ENCODE measurements at places on chromosomes 3 and 15.

DNA sequence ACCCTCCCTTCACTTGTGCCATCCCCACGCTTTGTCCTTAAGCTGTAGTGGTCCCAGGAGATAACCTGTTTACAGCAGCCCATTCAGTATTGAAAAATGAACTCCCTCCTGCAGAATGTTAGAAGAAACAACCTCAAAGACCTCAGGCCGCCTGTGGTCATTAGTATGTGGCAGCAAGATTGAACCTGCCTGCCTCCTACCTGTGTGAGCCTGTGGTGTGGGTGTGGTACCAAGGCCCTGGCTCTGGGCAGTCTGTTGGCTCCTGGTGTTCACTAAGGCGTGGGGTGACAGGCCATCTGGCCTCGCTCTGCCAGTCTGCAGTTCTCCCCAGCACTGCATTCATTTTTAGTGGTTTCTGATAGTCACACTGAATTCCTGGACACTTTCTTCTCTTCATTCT lies 21.0 kb downstream of the LSM3 start:
- DNase-seq: no peak

DNA sequence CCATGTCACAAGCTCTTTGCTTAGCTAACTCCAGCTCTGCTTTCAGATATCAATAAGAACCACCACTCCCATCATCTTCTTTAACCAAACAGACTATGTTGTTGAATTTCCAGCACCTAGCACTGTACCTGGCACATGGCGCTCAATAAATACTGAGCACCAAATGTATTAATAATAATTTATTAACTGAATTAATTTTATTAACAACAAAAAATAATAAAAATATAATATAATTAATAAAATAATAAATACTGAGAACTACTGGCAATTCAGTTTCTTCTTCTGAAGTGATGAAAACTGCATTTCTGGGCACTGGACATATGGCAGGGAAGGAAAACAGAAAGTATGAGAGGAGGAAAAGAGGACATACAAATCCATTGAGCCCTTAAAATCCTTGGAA lies 263.9 kb downstream of the ZMAT3 start:
- no peak for DNase-seq

DNA sequence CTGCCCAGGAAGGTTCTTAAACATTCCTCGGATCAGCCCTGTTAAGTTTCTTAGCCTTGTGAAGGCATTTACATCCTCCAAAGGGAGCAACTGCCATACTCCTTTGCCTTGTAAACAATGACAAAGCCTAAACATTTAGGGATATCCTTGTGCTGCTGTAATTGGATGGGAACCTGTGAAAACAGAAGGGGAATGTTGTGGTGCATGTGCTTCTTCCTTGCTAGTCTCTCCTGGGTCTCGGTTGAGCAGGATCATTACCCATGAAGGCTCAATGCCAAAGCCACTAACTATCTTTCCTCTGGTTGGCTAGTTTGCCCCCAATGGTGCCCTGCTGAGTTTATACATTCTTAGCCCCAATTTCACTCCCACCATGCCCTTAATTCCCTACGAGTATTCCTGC lies 17.3 kb downstream of the CHRNA3 start:
- DNase-seq: no peak

DNA sequence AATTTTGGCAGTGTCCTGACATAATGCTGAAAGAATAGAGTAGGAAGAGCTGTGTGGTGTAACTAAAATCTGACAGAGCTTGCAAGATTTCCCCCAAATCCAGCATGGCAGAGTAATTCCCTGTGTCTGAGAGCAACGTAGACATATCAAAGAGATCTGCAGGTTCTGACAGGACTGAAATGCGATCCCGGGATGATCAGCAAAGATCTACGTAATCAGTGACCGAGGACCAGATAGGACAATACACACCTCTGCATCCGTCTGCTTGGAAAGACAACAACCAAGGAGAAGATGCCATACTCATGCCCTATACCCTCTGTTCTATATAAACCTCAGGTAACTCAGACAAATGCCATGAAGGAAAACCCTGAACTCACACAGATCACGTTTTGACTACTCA lies 26.6 kb upstream of the SYNPR start:
- DNase-seq: no peak

DNA sequence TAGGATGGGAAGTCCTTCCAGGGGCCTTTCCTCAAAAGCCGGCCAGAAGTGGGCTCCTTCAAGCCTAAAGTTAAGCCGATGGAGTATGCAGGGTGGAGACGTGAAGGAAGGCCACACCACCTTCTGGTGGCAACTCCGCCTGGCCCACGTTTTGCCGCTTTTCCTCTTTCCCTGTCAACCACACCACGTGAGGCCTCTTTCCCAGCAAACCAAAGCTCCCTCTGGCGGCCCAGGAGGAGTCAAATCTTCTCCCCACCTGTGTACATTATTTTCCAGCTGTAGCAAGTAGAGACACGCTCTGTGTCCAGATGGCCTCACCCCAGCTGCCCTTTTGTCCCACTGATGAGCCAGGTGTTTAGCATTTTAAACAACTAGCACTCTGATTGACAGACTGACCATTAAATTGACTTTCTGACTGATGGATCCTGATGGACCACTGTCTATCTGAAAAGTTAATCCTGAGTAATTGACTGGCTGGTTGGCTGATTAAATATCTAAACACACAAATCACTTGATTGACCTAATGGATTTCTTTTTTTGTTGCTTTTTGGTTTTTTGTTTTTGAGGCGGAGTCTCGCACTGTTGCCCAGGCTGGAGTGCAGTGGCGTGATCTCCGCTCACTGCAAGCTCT lies 59.6 kb upstream of the ZBTB38 start:
- peak; percentile 72 for DNase-seq

GRCh38 chr3:13541691-13542090 lies 7.2 kb upstream of the FBLN2 start:
- DNase-seq: no peak

DNA sequence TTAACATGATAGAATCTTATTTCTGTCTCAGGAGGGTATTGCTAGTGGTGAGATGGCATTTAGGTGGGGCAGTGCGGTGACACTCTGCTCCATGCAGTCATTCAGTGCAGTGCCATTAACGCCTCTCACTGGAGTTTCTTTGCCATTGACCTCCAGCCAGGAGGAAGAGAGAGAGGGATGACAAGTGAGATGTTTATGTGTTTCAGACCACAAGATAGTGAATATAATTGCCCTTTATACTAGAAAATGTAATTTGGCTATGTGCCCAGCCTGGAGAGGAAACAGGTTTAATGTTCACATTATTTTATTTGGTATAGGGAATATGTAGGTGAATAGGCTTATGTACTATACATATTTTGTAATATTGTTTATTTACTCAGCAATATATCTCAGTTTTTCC lies 84.5 kb downstream of the ZIC1 start:
- DNase-seq: no peak

Measured in right cardiac atrium (tissue), 5 donors.